ENCODE measurements at places on chromosomes 6 and 20. TPM values are rescaled to one million over a fixed set of nuclear protein-coding genes. Genes with fewer than 3 reads are reported as not detected.

FRK gene
- total RNA-seq, result 7.4 TPM

ULBP2 gene
- 2.2 TPM for total RNA-seq

GJA1 gene
- 64.1 TPM for total RNA-seq

GATA5 gene
- 1.8 TPM for total RNA-seq

FAM229B gene
- total RNA-seq, result 13.6 TPM

GDAP1L1 gene
- not detected for total RNA-seq

STMND1 gene
- 4.9 TPM for total RNA-seq

MROH8 gene
- 3.9 TPM for total RNA-seq

LPA gene
- total RNA-seq, result 0.30 TPM

- DNase-seq, result peak; percentile 52
Observed at GRCh38 chr20:60008130-60008808, 50.0 kb downstream of the CDH26 start.

DNA sequence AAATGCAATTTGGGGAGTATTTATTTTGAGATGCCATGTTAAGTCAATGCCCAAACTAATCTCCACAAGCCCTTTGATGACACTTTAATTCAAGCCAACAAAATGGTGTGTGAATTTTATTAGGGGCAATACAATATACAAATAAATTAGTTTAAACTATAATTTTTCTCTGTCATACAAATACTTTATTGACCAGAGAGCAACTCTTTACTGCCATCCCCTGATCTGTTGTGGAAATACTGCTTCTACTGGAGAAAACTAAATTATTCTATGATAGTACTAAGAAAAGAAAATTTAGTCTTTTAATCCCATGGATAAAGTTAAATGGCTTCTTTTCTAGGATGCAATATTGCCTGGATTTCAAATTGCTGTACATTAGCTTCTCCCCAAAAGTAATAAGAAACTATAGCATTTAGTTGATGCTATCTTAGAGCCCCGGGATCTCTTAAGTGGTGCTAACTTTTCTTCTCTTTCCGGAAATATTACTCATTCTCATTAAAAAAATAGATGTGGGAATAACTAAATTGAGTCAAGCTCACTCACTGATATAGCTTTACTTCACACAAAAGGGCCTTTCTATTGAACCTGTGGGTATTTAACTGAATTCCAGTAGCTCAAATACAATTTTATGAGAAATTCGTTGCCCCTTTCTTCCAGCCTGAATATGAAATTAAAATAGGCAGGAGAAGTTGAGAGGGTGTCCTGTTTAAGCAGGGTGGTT, 49.2 kb downstream of the SMPDL3A start:
- no peak for DNase-seq

DNA sequence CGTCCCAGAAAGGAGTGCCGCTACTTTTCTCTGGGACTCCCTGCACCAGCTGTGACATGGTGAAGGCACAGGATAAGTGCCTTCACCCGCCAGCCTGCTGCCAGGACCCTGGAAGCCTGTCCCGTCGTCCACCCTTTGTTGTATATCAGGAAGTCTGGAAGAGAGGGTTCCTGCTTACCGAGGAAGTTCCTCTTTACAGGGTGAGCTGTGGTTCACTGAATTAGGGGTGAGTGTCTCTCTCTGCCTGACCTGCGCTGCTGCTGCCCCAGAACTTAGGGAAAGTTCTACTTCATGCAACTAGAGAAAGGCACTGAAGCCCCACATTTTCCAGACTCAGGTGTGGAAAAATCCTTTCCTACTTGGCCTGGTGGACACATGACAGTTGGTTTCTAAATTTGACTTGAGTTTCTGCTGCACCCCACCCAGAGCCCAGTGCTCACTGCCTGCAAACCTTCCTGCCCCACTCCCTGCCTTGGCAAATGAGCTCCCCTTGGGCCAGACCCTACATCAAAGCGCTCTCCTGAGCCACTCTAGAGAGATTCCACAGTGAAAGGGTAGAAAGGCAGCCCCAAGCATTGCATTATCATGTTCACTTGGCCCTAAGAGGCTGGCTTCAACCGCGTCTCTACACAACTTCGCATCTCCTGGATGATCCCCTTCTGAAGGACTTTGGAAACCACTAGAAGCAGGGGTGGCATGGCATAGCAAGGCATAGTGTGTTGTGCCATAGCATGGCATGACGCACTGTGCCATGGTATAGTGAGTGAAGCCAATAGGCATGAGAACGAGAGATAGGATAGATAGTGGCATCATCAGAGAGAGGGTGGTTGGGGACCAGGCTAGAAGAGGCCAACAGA, 215.8 kb upstream of the CDYL start:
- DNase-seq, result no peak

DNA sequence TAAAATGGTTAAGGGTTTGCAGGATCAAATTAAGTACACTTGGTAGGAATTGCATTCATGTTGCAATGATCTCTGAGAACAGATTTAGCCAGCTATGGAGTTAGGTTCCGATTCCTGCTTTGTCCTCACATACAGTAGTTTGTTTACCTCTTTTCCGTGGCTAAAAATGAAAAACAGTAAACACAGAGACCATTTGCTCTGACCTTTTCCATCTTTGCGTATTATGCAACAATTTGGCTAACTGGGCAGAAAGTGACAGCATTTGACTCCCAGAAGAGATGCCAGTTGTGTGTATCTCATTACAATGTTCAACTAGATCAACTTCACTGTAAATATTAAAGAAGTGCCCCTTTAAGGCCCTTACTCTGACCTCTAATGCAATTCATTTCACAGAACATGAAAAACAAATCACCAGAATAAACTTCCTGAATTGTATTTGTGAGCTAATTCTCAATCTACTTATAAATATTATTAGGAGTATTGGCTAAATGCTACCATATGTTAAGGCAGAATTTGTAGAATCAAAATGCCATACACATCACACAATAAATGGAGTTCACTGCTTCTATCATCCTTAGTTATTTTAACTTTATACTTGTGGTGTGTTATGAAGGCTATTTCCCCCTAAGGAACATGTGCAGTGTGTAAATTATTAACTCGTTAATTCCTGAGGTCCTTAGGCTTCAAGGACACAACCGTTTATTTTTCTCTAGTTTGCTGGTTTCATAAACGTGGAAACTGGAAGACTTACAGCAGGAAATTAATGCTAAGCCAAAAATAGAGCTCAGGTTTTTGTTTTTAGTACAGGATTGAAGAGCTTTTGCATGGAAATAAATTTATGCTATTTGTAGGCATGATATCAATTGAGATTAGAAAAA, 380.7 kb upstream of the CITED2 start:
- no peak for DNase-seq

- DNase-seq, result no peak
Observed at GRCh38 chr6:31538805-31539400, 2.9 kb downstream of the DDX39B start.

- DNase-seq, result peak; percentile 87
Observed at GRCh38 chr6:134517145-134517658, 199.3 kb upstream of the SGK1 start.

DNA sequence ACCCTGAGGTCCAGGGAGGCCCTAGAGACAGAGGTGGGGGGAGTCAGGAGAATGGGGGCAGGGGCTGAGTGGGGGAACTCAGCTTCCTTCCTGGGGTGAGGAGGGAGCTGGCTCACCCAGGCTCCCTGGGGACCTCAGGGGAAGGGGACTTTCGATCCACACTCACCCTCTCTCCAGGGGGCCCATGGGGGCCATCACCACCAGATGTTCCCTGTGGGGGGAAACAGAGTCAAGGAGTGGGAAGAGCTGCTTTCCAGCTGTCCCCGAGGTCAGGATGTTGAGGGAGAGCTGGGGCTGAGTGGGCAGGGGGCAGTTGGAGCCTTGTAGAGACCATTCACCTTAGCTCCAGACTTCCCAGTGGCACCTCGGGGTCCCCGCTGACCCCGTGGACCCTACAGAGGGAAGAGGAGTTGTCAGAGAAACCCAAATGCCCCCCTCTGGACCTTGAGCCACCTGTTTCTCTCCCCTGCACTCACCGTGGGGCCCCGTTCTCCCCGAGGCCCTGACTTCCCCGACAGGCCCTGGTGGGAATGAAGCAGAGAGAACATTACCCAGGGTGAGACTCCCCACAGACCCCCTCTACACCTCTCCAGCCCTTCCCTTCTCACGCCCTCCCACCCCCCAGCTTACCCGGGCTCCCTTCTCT, 18.6 kb downstream of the COL11A2 start:
- DNase-seq, result no peak

DNA sequence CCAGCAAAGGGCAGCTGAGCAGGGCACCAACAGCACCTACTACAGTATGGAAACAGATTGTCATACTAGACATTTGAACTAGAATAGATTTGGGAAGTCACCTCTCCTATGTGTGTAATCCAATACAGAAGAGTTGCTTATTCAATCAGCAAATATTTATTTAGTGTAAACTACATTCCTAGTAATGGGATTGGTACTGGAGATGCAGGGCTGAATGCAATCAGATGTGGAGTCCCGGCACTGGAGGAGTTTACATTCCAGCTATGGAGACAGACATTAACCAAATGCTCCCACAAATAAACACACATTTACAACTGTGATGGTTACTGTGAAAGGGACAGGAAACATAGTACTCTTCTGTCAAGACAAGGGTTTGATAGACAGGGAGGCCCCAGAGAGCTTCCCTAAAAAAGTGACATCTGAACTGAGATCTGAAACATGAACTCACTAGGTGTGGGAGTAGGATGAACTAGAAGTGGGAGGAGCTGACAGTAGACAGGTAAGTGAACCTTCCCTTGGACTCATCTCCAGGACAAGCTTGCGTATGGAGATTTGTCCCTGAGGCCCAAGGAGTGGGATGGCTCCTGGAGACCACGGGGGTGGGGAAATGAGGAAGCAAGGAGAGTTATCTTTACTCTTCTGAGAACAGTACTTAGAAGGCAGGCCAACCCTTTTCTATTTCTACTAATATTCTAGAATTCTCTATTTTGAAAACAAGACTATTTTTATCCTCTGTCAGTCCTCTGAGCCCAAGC, 420.5 kb downstream of the MAFB start:
- no peak for DNase-seq

GRCh38 chr6:87250019-87250418, 72.4 kb upstream of the SMIM8 start:
- DNase-seq, result no peak

DNA sequence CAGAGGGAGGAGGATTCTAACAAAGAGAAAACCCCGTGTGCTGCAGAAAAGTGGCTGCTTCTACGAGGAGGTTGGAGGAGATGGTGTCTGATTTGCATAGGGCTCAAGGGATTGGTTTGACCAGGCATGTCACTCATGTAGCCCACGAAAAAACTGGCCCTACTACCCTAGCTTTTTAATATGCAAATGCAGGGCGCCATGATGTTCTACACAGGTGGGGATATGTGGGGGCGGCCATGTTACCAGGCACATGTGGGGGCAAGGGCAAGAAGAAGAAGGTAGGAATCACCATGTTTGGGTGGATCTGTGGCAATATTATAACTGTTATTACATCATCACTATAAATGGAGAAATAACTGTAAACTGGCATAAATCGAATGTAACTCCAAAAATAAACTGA, 9.9 kb downstream of the KIAA1755 start:
- DNase-seq, result no peak

GRCh38 chr20:15900443-15900842, 672.8 kb downstream of the KIF16B start:
- DNase-seq, result no peak

DNA sequence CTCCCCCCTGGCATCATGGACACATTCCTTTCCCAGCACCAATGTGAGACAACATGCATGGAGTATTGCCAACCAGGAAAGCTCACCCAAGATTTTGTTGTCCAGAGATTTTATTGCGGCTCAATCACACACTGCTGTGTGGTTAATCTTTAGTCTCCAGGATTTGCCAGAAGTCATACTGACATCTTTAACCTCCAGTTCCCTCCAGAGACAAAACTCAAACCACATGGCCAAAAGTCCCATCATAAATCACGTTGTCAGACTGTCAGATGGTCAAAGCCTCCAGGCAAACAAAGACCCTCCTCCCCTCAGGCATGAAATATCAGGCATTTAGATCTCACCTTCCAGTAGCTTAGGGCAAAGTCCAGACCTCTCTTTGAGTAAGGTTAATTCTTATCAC, 97.3 kb upstream of the OPRM1 start:
- no peak for DNase-seq

- DNase-seq, result no peak
Observed at GRCh38 chr6:73569121-73569520, 48.3 kb upstream of the EEF1A1 start.

DNA sequence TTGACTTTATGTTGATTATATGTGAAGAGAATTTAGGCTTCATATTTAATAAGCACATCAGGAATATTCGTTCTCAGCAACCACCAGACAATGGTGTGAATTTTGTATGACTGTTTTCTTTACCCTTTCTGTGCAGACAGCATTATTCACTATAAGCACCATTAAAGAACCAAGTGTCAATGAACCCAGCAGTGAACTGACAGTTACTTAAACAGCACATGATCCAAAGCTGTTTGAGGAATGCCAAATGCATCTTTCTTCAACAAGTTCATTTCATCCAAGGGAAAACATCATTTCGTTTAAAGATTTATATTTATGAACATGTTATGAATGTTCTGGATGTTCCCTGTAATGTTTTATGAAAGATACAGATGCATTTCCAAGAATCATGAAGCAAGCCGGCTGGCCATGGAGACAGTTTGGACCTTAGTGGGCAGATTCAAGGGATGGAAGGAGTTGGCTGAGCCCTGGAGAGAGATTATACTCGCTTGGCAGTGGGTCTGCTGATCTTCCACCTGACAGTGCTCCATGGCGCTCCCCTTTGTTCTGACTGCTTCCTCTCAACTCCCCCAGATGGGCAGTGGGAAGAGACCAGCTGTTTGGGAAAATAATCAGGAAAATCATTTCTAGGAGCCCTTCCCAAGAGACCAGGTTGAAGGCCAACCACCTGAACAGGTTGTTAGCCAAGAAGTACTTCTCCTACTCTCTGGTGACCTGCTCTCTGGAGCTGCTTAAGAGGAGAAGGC, 326.0 kb upstream of the RSPO3 start:
- no peak for DNase-seq

DNA sequence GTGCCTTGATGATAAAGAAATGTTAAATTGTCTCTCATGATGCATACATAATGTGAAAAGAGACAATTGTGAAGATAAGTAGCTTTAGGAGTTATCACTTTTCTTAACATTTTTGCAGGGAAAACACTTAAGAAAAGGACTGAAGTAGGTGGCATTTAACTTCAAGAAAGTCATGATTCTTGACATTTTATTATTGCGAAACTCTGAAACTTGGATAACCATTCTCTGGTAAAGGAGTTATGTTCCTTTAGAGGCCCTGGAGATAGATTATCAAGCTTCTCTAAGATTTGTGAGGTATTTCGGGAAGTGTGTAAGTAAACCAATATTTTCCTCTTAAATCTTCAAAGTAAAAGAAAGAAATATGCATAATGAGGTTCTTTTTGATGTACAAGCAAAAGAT, 38.5 kb downstream of the HTR1B start:
- DNase-seq, result no peak

GRCh38 chr6:160055378-160055777, 66.2 kb upstream of the SLC22A1 start:
- peak; percentile 64 for DNase-seq

- DNase-seq, result no peak
Observed at GRCh38 chr6:154521412-154521811, 10.9 kb upstream of the CNKSR3 start.

DNA sequence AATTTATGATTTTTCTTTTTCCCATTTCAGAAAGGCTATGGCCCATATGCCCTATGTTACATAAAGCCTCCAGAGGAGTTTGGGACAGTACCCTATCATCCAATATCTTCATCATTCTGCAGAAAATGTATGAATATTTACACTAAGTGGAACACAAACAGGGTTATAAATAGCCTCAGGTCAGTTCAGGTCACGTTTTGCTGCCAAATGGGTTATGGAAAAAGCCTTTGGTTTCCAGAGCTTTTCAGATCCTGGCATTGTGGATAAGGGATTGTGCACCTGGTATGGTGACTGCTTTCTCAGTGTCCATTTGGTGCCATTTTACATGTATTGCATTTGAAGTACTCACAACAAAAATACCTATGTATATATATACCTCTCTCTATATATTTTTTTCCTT, 29.4 kb downstream of the UTRN start:
- DNase-seq, result no peak

Measured in lower lobe of right lung (tissue), 2 donors.